ENCODE measurements at places on chromosomes 13 and 19.

GRCh38 chr13:59587030-59587429 is 576.7 kb downstream of the DIAPH3 start:
- DNase-seq: no peak

DNA sequence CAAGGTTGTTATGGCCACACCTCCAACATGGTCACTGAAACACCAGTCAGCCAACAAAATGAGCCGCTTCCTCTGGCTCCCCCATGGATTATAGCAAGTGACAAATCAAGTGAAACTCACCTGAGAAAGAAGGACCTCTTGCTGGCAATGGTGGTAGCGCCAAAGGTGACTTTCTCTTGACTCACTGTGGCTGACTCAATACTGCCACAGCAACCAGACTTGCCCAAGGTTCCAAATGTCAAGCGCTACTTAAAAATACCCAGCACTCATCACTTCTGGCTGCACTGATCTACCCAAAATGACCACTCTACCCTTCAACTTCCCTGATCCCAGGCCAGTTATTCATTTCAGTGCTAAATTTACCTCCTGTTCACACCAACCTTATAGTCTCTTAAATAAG is 495.5 kb downstream of the FOXO1 start:
- peak; percentile 10 for DNase-seq

- DNase-seq: no peak
These were observed 5.5 kb upstream of the RNF113B start for GRCh38 chr13:98182589-98182988.

DNA sequence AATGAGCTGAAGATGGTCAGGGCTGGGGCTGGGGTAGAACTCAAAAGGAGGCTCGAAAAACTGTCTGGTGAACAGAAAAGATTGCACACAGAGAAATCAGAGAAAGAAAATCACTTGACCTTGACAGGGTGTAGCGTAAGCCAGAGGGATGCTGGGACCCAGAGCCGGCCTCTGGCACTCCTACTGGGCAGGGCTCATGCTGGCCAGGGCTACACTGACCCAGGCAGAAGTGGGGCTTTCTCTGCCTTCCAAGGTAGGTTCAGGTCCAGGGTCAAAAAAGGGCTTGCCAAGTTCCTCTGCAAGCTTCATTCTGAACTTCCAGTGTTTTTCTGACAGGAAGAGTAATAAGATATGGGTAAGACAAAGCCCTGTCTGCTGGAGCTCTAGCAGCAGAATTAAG is 56.2 kb downstream of the LATS2 start:
- no peak for DNase-seq

DNA sequence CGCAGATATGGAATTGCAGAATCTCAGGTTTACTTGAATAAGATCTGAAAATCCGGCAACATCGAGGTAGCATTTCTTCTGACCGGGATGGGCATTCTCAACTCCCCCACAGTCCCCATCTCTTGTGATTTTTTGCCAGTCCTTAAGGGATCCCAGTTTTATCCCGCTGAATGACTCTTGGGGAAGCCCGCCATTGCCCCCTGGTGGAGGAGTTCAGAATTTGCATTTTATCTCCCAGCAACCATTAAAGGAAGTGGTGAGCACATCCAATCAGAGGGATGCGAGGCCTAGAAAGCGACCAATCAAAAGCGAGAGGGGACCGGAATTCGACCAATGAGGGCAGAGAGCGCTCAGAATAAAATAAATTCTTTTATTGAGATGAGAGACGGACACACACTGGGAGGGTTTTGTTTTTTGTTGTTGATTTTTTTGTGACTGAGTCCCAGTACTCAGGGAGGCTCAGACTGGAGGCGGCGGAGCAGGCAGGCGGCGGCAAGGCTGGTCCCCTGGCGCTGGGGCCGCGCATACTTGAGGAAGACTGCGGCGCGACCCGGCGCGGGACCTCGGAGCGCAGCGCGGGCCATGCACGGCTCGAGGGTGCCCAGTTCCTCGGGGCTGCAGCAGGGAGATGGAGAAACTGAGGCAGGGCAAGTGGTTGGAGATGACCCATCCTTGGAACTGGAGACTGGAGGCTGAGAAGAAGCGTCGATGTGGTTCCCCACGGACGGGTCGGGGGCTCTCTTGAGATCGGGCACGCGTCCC is 3.9 kb upstream of the TTC9B start:
- peak; percentile 46 for DNase-seq

- DNase-seq: no peak
These were observed 42.5 kb downstream of the GNG7 start for GRCh38 chr19:2659856-2660432.

DNA sequence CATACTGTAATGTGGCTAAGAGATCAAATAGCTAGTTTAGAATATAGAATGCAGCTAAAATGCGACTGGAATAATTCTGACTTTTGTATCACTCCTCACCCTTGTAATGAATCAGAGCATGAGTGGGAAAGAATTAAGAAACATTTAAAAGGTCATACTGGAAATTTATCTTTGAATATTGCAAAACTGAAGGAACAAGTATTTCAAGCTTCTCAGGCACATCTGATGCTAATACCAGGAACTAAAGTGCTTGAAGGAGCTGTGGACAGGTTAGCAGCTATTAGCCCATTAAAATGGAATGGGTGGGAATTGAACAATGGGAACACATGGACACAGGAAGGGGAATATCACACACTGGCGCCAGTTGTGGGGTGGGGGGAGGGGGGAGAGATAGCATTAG is 144.2 kb upstream of the ZNF91 start:
- no peak for DNase-seq

- no peak for DNase-seq
These were observed 29.3 kb upstream of the ATP1A3 start for GRCh38 chr19:42023121-42023942.

- no peak for DNase-seq
These were observed 60.7 kb upstream of the GPR183 start for GRCh38 chr13:99367663-99368448.

- no peak for DNase-seq
These were observed 13.3 kb downstream of the KCNC3 start for GRCh38 chr19:50315773-50316448.

DNA sequence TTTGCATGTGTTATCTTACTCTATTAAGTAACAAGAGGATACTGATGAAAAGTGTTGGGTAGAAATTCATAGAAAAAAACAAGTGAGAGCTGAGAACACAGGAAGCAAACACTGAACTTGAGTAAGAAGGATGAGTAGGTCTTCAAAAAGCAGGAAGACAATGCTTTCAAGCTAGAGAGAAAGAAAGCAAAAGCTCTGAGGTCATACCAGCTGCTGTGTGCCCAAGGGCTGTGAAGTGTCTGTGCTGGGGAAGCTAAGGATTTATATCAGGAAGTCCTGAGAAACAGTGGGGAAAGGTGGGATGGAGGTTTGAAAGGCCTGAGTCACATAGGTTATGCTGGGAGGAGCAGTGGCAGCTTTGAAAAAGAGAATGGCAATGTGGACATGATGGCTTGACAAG is 145.5 kb upstream of the MAB21L1 start:
- no peak for DNase-seq

GRCh38 chr13:44368599-44369368 is 4.8 kb upstream of the SERP2 start:
- DNase-seq: no peak
